Fibroblast of skin of right biceps (primary cell): ENCODE measurements at places on chromosomes 11 and 22.

GRCh38 chr22:36728505-36728904 is 25.0 kb upstream of the CACNG2 start:
- DNase-seq: no peak

GRCh38 chr11:65053827-65054508 is 4.4 kb downstream of the NAALADL1 start:
- DNase-seq: no peak

DNA sequence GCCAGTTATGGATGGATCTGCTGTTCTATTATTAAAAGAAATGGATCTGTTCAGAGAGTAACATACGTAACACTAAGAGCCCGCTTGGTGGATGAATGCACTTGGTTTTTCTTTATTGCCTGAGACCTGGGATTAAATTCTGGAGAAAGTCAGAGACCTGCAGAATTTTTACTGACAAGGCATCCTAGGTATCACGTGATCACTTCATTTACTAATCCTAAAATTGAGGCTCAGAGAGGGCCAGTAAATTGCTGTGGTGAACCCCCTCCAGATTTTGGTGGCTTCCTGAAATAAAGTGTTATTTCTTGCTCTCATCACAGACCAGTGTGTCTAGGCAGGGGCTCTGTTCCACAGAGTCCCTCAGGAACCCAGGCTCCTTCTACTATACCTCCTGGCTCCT is 187.9 kb upstream of the LARGE1 start:
- no peak for DNase-seq

DNA sequence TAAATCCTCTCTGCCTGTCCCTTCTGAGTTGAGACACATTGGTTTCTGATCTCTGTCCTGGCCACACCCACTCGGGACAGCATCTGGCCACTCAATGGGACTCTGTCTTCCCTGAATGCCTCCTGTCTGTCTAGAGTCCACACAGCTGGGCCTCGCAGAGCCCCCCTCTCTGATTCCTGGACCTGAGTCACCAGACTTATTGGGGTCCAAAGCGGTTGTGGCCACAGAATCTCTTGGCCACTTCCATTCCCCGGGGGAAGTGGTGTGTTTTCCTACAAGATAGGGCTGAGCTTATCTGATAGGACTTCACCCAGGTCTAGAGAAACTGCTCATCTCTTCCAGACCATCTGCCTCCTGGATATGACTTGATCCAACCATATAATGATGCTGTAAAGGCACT is 57.4 kb upstream of the WNT11 start:
- no peak for DNase-seq

DNA sequence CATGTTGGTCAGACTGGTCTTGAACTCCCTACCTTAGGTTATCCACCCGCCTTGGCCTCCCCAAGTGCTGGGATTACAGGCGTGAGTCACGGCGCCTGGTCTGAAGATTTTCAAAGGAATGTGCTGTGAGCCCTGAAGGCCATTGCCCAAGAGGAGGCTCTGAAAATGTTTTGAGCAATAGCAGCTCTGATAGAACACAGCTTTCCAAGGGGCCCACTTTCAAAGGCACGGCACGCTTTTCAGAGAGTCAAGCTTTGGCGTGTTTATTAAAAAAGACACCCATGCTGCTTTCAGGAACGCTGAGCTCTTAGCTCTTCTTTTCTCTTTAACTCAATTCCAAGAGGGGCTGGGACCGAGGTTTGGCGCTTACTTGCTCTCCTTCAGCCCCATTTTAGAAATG is 73.8 kb upstream of the CDON start:
- DNase-seq: peak; percentile 86

GRCh38 chr11:10413268-10413667 is 41.8 kb upstream of the AMPD3 start:
- no peak for DNase-seq

- DNase-seq: no peak
These were observed 29.1 kb downstream of the ANO1 start for GRCh38 chr11:70107191-70107590.

DNA sequence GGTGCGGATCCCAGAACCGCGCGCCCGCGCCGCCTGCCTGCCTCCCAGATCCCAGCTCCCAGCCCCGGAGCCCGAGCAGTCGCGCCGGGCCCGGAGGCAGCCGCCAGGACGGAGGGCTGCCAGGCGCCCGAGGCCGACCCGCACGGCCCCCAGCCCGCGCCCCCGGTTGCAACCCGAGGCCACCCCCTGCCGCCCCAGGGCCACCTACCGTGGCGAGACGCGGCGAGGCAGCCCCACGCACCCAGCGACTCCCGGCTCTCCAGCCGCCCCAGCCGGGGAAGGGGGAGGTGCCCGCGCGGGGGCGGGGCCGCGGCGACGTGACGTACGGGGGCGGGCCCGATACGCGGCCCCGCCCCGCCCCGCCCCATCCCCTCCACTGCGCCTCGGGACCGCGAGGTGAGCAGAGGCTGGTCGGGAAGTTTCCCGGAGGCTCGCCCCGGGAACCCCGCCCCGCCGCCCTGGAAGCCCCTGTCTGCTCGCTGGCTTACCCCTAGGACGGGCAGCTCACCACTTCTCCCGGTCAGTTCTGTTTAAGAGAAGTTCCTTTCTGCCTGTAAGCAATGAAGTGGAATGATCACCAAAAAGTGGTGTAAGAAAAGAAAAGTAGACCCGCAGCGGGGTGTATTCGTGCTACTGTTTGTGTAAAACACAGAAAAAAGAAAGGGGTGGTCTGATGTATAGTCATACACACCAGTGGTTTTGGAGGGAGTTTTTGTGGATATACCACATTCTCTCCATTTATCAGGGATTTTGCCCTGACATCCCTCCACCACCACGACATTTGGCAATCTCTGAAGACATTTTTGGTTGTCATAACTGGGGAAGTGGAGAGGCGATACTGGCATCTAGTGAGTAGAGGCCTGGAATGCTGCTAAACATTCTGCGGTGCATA is at the start of gene TPST2:
TSS of gene TPST2 (minus strand) at position 288 of the 892 bp plus-strand sequence. CDS start 48,502 bp downstream, outside the sequence.
- DNase-seq: peak; percentile 81

GRCh38 chr22:38115423-38116205 is 5.1 kb upstream of the BAIAP2L2 start:
- DNase-seq: no peak

DNA sequence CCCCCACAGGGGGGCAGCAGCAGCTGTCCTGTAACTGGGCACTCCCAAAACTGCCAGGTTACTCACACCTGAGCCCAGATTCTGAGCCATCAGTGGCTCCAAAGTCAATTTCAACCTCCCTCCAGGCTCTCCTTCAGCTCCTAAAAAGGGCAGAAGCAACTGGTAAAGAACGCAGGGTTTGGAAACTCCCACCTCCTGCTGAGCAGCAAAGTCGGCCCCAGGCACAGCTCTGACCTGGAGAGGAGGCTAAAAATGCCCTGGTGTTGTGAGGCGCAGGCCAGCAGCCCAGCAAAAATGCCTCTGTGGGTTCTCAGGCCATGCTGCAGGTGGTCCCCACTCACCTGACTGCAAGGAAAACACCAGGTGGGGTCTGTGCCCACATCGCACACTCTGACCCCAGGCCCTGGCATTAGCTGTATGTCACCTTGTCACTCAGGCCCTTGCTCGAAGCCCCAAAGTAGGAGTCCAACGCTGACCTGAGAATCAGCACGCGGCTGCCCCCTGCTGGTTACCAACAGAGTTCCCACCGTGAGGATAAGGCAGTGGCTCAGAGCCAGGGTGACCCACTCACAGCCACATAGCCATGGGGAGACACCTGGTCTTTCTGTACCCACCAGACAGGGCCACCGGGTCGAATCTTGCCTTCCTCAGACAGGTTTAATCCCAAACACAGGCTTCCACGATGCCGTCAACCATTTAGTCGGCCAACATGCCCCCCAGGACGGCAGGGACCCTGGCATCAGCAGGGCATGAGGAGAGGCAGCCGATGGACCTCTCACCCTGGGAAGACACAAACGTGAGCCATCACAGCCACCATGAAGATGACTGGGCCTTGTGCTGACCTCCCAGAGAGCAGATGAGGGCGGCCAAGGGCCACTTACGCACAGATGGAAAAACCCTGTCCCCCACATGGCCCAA is 11.1 kb downstream of the POLR3H start:
- DNase-seq: peak; percentile 53

GRCh38 chr11:67283481-67283963 is 5.6 kb upstream of the ANKRD13D start:
- no peak for DNase-seq

DNA sequence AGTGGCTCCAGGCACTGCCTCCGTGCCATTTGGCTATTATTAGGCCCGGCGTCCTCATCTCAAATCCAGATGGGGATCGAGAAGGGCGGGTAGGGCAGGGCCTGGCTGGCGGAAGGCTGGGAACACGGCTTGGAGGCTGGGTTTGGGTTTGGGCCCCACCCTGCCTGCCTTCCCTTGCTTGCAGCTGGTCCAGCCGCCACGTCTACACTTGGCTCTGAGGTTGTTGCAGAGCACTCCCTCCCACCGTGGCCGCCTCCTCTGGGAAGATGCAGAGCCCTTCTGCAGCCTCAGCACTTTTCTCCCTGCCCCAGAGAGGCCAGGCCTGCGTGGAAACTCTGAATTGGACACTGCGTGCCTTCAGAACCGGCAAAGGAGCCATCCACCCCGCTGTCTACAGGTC is 5.2 kb upstream of the SMTN start:
- peak; percentile 65 for DNase-seq

DNA sequence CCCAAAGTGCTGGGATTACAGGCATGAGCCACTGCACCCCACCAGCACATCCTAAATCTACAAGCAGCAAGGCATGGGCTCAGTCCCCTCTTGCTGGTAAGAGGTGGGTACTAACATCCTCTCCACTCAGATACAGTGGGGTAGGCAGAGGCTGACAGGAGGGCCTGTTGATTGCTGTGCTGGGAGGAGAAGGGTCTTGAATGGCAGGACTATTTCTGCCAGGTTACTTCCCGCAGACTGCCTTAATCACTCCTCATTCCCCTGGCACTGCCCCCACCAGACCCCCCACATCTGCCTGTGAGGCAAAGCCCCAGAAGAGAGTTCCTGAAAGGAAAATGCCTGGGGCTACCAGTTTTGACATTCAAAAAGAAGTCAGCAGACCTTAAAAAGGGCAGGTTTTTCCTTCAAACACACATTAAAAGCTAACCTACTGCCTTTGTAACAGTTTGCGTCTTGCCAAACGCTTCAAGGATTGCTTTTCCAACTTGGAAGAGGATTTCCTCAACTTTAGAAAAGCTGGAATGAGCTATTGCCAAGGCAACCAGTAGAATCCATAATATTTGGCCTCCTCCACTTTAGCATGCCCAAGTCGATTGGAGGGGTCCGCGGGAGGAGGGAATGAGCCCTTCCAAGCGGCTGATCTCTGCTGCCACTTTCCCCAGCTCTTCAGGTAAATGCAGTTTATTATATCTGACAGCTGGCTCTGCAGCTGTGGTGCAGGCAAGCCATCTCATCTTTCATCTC is 62.0 kb downstream of the FDX1 start:
- no peak for DNase-seq

DNA sequence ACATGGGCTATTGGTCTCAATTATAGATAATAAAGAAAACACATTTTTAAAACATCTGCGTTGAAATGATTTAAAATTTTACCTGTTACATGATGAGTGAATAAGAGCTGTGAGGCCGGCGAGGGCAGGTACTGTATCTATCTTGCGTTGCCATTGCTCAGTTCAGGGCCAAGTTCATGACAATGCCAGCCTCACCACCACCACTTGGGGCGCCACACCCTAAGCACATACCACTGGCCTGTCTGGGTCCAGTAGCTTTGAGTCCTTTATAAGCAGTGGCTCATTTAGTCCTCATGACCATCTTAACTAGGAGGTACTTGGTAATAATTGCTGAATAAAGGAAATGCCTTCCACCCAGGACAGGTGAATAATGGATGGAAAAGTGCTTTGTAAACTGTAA is 14.5 kb upstream of the MB start:
- peak; percentile 37 for DNase-seq

GRCh38 chr22:31084811-31085492 is 3.8 kb downstream of the SMTN start:
- DNase-seq: peak; percentile 91

DNA sequence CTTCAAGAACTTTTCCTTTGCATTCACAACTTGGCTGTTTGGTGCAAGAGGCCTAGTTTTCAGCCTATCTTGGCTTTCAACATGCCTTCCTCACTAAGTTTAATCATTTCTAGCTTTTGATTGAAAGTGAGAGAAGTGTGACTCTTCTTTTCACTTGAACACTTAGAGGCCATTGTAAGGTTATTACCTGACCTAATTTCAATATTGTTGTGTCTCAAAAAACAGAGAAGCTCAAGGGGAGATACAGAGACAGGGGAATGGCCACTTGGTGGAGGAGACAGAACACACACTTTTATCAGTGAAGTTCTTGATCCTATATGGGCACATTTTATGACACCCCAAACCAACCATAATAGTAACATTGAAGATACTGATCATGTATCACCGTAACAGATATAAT is 532.3 kb downstream of the DLG2 start:
- DNase-seq: no peak

GRCh38 chr11:30596832-30597231 is 10.7 kb upstream of the MPPED2 start:
- DNase-seq: no peak

GRCh38 chr22:29806196-29806595 is 31.9 kb downstream of the ASCC2 start:
- no peak for DNase-seq

DNA sequence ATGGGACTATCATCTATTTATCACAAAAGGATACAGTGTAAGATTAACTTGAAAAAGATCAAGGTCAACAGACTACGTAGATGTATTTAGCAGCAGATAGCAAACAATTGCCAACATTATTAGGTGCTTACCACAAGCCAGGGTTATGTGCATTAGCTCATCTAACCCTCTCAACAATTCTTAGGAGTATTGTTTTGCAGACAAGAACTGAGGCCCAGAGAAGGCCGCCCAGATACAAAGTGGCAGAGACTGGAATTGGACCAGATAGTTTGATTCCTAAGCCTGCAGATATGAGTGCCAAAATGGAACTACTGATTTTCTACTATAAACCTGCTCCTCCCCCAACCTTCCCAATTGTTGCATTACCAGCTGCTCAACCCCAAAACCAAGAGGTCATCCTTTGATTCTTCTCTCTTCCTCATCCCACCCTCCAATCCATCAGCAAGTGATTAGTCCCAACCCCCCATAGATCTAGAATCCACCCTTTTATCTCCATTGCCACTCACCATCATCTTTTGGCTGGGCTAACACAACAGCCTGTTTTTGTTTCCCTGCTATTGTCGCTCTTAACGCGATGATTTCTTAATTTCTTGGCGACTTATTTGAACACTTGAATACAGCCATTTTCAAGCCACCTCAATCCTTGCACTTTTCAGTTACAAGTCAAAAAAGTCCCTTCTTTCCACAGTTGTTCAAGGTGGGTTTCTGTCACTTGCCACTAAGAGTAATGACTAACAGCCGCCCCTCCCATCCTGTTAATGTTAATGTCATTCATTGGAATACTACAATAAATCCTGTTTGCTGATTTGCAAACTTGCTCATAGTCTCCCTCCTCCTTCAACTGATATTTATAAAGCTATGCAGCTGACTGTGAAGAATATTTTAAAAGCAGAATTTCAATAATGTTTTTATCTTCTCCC is 2.7 kb downstream of the TMEM123 start:
- no peak for DNase-seq
